ENCODE measurements at places on chromosomes 2 and 18. TPM values are rescaled to one million over a fixed set of nuclear protein-coding genes. Genes with fewer than 3 reads are reported as not detected.

The TSHZ1 gene
- total RNA-seq, result 26.5 TPM

The TEKT4 gene
- not detected for total RNA-seq

The PROKR1 gene
- total RNA-seq, result not detected

The EGR4 gene
- total RNA-seq, result not detected

The STPG4 gene
- total RNA-seq, result not detected

The COLEC11 gene
- 1.8 TPM for total RNA-seq

The NOSTRIN gene
- 0.82 TPM for total RNA-seq

The NEURL3 gene
- not detected for total RNA-seq

The KIAA2012 gene
- not detected for total RNA-seq

The PRKAG3 gene
- total RNA-seq, result not detected

The GULP1 gene
- total RNA-seq, result not detected

The CROCC2 gene
- total RNA-seq, result not detected

The VIL1 gene
- 0.32 TPM for total RNA-seq

The UPP2 gene
- not detected for total RNA-seq

The LRRTM4 gene
- not detected for total RNA-seq

The AOX1 gene
- total RNA-seq, result 1.4 TPM

The LAMA1 gene
- total RNA-seq, result 0.43 TPM

The CFAP210 gene
- total RNA-seq, result not detected

The CLASP1 gene
- 57.8 TPM for total RNA-seq

The RTP5 gene
- total RNA-seq, result 1.2 TPM

The FIGN gene
- total RNA-seq, result 0.03 TPM

The FEV gene
- total RNA-seq, result not detected

The MYL1 gene
- not detected for total RNA-seq

The ADD2 gene
- total RNA-seq, result 7.9 TPM

The RIF1 gene
- total RNA-seq, result 68.3 TPM

The PJVK gene
- 5.2 TPM for total RNA-seq

The CABYR gene
- 2.4 TPM for total RNA-seq

The CXCR2 gene
- total RNA-seq, result not detected

The SLC4A3 gene
- total RNA-seq, result 0.47 TPM

The CFAP65 gene
- not detected for total RNA-seq

The KIF1A gene
- total RNA-seq, result 0.43 TPM

The TPO gene
- not detected for total RNA-seq

The COPS9 gene
- total RNA-seq, result 71.9 TPM

The ZNF2 gene
- 1.8 TPM for total RNA-seq

The GPAT2 gene
- 3.9 TPM for total RNA-seq

The CNTNAP5 gene
- not detected for total RNA-seq

The AQP12A gene
- not detected for total RNA-seq

The ALLC gene
- total RNA-seq, result not detected

The SLC14A1 gene
- total RNA-seq, result 9.1 TPM

The TUBA4B gene
- not detected for total RNA-seq

The CAPN14 gene
- total RNA-seq, result 0.55 TPM
